ENCODE measurements at places on chromosomes 3 and 15.

- no peak for DNase-seq
These were observed 223.3 kb downstream of the UACA start for GRCh38 chr15:70539912-70540530.

DNA sequence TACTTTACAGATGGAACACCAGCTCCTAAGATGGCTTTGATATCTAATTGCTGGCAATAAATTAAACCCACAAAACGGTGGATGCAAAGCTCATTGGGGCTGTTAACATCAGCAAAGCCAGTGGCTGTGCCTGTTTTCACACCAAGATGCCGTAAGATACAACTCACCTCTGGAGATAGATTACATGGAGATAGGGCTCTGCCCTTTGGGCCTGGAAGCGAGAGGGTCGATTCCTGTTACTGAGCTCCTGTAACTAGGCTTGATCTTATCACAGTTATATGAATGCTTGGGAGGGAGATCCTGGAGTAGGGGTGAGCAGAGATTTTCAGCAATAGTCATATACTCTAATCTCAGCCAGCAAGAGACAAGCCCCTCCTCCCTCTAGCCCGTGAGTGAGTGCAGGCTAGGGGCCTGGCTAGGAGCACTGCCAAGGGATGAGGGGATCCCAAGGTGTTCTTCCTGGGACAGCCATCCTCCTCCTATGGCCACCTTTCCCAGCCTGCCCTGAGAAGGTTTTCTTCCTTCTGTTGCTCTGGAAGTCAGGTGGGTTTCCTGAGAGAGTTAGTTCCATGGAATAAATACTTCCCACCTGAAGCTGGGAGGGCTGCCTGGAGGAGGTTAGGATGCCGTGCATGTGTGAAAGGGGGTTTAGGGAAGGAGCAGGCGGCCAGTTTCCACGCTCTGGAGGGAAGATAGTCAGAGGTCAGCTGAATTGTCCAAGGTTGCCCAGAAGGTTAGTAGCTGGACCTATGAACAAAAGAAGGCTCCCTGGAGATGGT, 18.1 kb upstream of the DOCK3 start:
- DNase-seq: no peak

GRCh38 chr3:4508048-4508981, 15.2 kb downstream of the ITPR1 start:
- no peak for DNase-seq

DNA sequence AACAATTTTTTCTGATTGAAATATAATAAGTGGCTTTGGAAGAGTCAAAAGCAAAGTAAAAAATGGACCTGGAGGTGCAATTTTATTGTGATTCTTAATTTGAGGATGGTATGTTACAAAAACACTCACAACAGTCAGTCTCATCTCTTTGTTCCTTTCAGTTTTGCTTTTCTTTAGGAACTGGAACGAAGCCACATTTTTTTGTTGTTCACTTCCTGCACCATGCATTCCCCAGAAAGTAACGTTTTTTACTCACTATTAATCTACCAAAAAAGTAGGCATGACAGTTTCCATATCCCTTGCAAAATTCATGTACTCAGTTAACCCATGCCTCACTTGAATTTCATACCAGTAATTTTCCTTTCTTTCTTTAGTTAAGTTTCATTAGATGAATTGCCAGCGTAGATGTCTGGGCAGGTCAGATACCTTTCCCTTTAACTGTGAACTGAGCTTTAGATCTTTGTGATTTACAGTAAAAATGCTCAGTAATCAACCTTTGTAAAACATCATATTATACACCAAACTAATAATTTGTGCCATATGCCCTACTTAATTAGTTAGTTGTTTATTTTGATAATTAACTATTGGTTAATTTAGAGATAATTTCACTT, 384.3 kb downstream of the ROBO1 start:
- DNase-seq: no peak

- no peak for DNase-seq
These were observed 32.4 kb upstream of the NMNAT3 start for GRCh38 chr3:139710212-139710611.

DNA sequence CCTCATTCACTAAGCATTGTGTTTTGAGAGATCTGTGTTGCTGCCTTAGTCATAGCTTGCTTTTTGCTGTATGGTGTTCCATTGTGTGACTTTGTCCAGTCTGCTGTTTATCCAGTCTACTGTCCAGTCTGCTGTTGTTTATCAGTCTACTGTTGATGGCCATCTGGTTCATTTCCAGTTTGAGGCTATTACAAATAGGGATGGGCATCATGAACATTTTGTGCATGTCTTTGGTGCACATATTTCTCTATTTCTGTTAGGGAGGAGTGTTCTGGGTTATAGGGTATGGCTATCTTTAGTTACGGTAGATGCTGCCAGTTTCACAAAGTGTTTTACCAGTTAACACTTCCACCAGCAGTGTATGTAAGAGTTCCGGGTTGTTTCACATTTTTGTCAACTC, 22.2 kb upstream of the CLEC3B start:
- DNase-seq: no peak

DNA sequence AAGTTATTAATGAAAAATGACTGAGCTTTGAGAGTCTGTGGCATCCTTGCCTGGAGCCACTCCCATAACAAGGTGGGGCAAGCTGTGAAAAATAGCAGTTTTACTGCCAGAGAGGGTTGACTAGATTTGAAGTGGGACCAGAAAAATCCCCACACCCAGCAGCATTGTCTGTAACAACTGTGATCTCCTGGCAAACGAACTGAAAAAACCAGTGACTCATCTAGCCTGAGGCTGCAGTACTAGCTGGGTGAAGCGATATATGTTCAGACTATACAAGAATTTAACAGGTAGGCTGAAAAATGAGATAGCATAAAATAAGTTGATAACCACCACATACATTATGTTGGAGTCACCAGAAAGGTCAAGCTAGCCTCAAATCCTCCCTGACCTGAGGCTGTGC, 64.0 kb downstream of the DPH6 start:
- no peak for DNase-seq

- peak; percentile 62 for DNase-seq
These were observed 4.8 kb downstream of the IDH2 start for GRCh38 chr15:90097475-90097874.

GRCh38 chr3:13053893-13054292, 19.3 kb downstream of the IQSEC1 start:
- DNase-seq: no peak

DNA sequence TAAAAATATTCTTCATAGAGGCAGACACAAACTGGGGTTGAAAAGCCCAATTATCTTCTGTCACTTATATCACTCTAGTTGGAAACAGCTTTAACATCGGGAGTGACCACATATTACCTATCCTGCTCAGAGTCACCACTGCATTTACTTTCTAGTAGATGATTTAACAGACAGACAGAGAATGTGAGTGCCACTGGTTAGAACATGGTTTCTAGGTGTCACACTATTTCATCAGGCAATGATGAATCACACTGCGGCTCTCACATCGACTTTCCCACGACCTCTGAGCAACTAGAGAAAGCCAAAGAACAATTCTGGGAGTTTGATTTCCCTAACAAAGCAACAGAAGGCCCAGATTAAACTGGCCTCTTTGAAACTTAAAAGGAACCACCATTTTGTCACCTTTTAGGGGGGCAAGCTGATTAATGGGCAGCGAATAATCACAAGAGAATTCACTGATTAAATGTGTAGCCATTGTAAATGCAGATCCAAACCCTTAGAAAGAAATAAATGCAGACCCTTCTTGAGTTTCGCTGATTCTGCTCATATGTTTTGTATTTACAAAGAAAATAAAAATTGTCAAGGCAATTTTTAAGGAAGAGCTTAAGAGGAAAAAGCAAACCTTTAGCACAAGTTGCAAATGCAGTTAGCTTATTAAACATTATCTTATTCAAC, 112.6 kb upstream of the KBTBD8 start:
- no peak for DNase-seq

DNA sequence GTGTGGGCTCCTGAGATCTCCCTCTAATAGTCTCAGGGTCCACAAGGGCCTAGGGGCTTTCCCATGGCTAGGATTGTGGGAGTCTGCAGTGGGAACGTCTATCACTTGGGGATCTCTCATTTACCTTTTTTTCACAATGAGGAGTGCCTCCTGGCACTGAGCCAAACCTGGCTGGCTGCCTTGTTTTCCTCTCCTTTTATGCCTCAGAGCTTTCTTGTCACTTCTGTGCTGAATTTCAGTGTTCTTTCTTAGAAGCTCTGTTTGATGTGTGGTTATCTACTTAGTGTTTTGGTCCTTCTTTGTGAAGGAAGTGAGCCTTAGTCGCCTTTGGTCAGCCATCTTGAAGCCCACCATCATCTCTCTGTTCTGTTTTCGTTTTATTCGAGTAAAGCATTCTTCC, 33.9 kb downstream of the DOCK3 start:
- no peak for DNase-seq

- no peak for DNase-seq
These were observed 198.2 kb upstream of the ROBO2 start for GRCh38 chr3:76841747-76842146.

- DNase-seq: peak; percentile 62
These were observed 33.0 kb upstream of the TEX264 start for GRCh38 chr3:51637941-51638471.

GRCh38 chr3:132461544-132461943, 44.2 kb downstream of the DNAJC13 start:
- no peak for DNase-seq

DNA sequence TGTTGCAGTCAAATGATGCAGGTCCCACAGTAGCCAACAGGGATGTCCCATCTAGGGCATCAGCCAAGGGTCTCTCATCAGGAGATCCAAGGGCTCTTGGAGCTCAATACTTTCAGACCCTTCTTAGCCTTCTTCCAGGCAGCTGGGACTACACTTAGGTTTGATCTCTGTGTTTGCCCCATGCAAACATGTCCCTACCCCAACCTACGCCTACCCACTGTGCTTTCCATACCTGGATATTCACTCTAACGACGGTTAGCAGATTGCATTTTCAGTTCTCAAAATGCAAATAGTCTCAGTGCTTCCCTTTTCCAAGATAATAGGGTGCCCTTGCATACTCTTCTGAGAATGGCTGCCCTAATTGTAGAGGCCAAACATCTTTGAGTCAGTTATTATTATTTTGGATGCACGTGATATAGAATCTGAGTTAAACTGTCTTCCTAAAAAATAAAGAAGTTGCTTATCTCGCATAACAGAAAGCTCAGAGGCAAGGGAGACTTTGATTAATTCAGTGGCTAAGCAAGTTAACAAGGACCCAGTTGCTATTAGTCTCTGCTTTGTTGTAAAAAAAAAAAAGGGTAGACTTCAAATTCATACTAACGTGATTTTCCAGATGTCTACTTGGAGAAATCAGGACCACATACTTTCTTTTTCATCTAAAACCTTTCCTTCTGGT, 1.0 kb upstream of the CEP70 start:
- no peak for DNase-seq

GRCh38 chr3:159674583-159674982, 314.1 kb upstream of the IL12A start:
- no peak for DNase-seq

GRCh38 chr3:178203650-178204049, 332.6 kb upstream of the KCNMB2 start:
- DNase-seq: no peak

DNA sequence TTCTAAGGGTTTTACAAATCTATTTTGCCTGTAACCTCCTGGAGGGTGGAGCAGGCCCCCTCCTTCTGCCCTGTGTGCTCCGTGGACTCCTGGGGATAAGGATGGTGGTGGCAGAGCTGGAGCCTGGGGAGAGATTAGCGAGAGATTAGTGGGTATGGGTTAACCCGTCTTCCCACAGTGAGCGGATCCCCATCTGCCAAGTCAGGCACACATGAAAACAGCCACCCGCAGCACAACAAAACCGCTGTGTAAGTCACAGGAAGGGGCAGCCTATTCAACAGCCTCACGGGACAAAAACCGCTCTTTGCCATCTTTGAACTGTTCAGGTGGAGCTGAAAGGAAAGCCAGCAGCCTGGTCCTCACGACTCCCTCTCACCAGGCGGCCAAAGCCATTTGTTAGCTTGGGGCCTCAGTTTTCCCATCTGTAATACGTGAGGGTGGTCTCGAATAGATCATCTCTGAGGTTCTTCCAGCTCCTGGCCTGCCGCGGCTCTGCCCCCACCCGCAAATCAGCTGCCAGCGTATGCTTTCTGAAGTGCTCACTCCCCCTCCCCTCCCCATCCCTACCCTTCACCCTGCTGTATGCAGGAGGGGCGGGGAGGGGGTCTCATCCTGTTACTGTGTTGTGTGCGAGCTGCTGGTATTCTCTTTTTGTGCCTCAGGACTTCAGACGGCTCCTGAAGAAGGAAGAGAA, 43.6 kb downstream of the PDIA5 start:
- no peak for DNase-seq

DNA sequence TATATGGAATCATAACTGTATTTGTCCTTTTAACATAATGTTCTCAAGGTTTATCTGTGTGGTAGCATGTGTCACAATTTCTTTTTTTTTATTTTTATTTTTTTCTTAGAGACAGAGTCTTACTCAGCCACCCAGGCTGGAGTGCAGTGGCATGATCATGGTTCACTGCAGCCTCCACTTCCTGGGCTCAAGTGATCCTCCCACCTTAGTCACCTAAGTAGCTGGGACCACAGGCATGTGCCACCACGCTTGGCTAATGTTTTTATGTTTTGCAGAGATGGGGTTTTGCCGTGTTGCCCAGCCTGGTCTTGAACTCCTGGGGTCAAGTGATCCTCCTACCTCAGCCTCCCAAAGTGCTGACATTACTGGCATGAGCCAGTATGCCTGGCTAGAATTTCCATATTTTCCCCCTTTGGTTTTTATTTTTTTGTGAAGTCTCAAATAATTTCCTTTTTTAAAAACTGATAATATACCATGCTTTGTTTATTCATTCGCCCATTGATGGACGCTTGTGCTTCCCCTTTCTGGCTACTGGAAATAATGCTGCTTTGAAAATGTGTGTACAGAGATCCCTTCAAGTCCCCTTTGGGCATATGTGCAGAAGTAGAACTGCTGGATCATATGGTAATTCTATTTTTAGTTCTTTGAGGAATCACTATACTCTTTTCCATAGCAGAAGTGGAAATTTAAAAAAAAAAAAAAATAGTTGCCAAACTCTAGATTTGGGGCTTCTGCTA, 28.4 kb downstream of the TMEM40 start:
- no peak for DNase-seq

DNA sequence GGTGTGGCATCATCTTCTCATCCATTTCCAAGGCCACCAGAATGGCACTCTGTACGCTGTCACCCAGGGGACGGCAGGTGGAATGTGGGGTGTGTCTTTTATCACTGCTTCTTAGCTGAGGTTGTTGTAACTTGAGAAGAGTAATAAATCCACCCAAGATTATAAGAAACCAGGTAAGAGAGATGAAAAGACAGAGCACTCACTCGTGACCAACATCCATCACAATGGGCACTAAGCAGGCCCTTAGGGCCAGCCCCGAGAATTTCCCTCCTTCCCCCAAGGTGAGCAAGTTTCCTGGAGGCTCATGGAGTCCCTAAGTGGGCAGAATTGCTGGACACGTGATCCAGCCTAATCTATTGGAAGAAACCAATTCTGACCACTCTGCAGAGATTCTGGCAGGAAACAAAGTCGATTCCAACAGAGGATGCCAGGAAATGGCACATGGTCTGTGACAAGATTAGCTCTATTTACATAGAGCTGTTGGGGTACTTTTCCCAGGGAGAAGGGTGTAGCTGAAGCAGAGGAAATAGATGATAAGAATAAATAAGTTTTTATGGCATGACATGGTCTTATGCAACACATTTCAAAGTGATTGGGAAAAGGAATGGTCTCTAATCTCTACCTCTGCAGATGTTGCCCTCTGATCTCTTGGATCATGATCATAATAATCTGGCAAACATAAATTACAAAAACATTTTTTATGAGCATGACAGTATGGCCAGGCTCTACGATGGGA, 22.5 kb downstream of the SLC6A20 start:
- no peak for DNase-seq

All from germinal center (tissue), 1 donor.